ENCODE measurements at places on chromosomes 2 and 18.
A peak's percentile ranks its signal among the peaks of the same experiment; 100 is the strongest.

DNA sequence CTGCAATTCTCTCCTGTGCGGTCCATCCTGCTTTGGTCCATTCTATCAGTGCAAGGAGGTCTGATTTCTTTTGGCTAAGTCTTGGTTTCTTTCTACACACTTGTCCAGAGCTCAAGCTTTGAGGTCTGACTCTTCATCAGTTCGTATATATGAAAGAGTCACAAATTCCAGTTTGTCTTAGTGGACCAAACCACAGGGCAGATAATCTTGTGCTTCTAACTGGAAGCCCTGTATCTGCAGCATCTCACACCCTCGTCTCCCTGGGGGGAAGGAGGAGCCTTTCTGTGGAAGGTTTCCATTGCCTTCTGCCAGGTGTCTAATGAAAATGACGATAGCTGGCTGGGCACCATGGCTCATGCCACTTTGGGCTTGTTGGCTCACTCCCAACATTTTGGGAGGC, 148.5 kb downstream of the SPP2 start:
- no peak for DNase-seq

- DNase-seq, result no peak
Observed at GRCh38 chr2:46610021-46610420, 130.7 kb downstream of the TMEM247 start.

GRCh38 chr2:140604096-140604495, 1526.7 kb downstream of the LRP1B start:
- DNase-seq, result peak; percentile 1

GRCh38 chr2:99421469-99421868, 68.3 kb downstream of the REV1 start:
- peak; percentile 68 for DNase-seq

DNA sequence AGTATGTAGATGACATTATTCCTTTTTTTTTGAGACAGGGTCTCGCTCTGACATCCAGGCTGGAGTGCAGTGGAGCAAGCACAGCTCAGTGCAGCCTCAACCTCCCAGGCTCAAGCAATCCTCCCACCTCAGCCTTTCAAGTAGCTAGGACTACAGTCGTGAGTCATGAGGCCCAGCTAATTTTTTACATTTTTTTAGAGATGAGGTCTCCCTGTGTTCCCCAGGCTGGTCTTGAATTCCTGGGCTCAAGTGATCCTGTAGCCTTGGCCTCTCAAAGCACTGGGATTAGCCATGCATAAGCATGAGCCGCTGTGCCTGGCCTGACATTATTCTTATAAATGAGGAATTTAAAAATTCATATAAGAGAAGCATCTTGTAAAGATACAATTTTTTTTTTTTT, 86.9 kb downstream of the FAM117B start:
- DNase-seq, result peak; percentile 91

GRCh38 chr2:230950874-230951339, 25.9 kb upstream of the GPR55 start:
- DNase-seq, result no peak

GRCh38 chr18:2570772-2571199, 519 bp downstream of the METTL4 start:
- DNase-seq, result peak; percentile 78

GRCh38 chr18:50009773-50010335, 185.1 kb downstream of the MYO5B start:
- peak; percentile 26 for DNase-seq

DNA sequence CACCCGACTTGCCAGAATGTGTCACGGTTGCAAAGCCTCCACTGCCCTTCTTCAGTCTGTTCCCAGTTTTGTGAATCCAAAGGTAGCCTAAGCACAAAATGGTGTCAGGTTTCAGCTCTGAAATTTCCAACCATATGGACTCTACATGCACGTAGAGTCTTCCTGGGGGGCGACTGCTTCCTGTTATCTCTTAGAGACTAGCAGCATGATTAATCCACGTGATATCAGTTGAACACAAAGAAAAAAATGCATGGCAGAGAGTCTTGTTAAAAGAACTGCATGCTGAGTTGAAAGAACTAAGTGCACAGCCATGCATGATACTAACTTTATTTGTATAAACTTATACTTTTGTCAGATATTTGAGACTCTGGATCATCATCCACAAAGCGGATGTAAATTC, 404.4 kb downstream of the SOCS6 start:
- DNase-seq, result no peak

GRCh38 chr2:98892871-98893270, 43.2 kb downstream of the CRACDL start:
- DNase-seq, result no peak

- DNase-seq, result no peak
Observed at GRCh38 chr2:6986912-6987361, 69.7 kb downstream of the RNF144A start.

DNA sequence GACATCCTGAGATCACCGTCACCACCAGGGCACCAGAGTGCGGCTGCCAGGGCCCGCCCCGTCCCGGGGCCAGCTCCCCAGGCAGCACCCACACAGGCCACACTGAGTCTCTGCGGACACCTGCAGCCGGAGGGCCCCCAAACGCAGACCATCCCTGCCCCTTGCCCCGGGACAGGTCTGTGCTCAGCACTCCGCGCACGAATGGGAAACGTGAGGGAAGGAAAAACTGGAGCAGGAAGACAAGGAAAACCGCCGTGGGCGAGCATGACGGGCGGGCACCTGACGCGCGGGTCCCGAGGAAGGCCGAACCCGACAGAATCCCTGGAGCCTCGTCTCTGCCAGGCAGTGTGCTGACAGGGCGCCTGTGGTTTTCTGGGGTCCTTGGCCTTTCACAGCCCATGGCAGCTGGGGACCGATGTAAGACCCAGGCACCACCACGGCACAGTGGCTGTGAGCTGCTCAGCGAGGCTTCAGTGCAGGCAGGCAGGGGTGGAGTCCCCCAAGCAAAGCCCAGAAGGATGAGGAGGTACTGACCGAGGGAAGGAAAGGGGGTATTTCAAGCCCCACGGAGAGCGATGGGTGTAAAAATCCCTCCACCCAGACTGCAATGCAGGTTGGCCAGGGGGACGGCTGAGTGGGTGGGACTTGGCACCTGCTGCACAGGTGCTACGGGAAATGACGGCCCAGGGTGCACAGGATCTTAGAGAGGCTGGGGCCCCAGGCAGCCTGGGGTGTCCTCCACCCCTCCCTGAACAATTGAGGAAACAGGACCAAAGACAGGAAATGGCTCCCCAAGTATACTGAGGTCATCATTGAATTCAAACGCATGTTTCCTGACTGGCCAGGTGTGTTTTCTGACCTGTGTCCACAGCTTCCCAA, 59.0 kb downstream of the PXDN start:
- no peak for DNase-seq

DNA sequence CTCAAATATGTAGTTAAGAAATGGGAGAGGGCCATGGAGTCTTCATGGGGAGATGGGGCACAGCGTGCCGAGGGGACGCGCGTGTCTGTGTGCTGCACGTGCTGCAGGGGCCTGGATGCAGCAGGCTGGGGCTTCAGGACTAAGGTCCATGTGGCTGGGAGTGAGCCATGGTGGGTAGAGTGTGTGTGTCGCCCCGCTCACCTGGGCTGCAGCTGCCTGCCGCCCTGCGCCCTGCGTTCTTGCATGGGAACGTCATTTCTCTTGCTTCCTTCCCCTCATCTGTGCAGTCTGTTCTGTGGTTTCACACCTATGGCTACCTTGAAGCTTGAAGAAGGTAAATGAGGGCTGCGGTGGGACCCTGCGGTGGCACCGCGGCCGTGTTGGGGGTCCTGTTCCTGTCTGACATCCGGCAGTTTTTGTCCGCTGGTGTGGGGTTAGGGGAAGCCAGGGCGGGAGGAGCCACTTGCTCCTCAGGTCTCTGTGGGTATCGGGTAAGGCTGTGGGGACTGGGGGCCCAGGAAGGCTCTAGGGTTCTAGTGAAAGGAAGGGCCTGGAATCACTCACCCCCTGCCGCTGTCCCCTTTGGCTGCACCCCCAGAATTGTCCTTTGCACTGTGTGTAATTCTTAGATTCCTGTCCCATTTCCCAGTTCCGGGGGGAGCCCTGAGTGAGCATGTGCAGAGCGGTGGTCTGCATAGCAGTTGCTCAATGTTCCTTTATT, 54.1 kb upstream of the HS6ST1 start:
- DNase-seq, result no peak

GRCh38 chr2:196208915-196209314, 37.5 kb upstream of the STK17B start:
- DNase-seq, result no peak

Measured in fibroblast of villous mesenchyme (primary cell).